CD14-positive monocyte (primary cell): ENCODE measurements at places on chromosomes 6 and 20. TPM values are rescaled to one million over a fixed set of nuclear protein-coding genes. Genes with fewer than 3 reads are reported as not detected.

FAXC gene
- polyA plus RNA-seq, result not detected

- no peak for DNase-seq
These were observed 1.7 kb downstream of the FAM184A start for GRCh38 chr6:119076576-119077390.

CRISP3 gene
- polyA plus RNA-seq, result not detected

DNA sequence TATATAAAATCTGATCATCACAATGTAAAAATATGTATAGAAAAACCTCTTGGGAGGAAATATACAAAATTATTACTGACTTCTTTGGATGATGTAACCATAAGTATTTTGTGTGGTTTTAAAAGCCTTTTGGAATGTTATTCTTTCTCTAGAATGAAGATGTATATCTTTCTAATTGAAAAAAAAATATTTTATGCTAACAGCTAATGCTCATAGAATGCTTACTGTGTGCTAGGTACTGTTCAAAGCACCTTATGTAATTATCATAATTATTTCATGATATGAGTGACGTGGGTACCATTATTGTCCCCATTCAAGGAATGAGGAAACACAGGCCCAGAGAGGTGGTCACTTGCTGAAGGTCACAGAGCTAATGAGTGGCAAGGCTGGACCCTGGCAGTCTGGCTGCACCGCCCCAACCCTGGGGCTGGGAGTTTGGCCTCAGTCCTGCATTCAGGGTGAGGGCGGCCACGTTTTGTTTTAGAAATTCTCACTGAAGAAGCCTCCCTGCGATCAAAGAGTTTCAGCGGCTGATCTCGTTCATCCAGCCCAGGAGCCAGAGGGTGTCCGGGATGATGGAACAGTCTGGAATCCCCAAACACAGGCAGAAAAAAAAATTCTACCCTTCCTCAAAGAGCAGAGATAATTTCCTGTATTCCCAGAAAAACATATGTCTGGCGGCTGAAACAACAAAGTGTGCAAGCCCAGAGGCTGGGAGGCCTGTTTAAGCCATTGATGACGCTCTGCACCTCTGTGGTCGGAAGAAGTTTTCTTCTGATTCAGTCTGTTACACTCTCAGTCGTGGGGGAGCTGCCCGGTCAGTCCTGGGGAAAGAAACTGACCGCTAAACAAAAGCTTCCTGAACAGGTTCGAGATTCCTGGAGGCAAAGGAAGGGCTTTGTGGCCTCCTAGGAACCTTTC lies 37.3 kb downstream of the TFEB start:
- no peak for DNase-seq

SUN5 gene
- polyA plus RNA-seq, result not detected in 2 replicates

GRCh38 chr6:120122401-120122800 lies 772.8 kb upstream of the MAN1A1 start:
- no peak for DNase-seq

COQ3 gene
- polyA plus RNA-seq, result 0.76 and 1.5 TPM in 2 replicates

SPATS1 gene
- not detected for polyA plus RNA-seq

FOXF2 gene
- polyA plus RNA-seq, result not detected

DNA sequence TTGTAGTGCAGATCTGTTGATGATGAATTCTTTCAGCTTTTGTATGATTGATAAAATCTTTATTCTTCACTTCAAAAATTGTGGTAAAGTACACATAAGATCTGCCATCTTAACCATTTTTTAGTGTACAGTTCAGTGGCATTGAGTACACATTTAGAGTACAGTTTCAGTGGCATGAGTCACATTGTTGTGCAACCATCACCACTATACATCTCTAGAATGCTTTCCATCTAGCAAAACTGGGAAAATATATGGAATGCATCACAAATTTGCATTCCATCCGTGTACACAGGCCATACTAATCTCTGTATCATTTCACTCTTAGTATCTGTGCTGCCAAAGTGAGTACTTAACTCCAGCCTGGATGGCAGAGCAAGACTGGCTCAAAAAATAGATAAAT lies 28.7 kb downstream of the SIRPD start:
- DNase-seq, result peak; percentile 63

- no peak for DNase-seq
These were observed 776 bp downstream of the PPIL1 start for GRCh38 chr6:36873612-36874442.

GRCh38 chr6:46507426-46507825 lies 16.2 kb upstream of the RCAN2 start:
- DNase-seq, result no peak

- no peak for DNase-seq
These were observed 347.9 kb upstream of the EYS start for GRCh38 chr6:66054967-66055366.

DNA sequence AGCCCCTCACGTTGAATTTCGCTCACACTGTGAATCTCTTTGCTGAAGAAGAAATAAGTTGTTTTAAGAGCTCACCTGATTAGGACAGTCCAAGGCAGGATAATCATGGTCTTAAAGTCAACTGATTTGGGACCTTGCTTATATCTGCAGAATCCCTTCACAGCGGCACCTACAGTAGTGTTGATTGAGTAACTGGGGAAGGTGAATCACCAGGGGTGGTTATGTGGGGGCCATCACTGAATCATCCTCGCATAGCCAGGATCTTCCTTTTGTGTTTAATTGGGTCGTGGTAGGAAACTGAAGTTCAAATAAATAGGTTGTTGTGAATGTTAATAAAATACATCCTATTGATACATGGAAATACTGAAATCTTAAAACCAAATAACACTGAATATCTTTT lies 20.2 kb upstream of the MICA start:
- DNase-seq, result no peak

DNA sequence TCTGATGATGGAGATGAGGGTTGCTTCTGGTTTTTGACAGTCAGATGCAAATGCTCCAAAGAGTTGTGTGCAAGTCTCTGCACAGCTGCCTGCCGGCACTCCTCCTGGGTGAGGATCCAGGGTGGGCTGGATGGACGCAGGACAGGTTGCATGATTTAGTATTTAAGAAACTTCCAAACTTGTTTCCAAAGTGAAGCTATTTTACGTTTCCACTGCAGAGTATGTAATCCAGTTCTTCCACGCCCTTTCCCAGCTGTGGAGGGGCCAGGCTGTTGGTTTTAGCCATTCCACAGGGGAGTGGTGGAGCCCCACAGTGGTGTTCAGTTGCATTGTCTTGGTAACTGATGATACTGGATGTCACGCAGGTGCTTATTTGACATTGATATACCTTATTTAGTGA lies 157.3 kb downstream of the THBS2 start:
- DNase-seq, result no peak

- DNase-seq, result no peak
These were observed 69.8 kb upstream of the NKX2-2 start for GRCh38 chr20:21583486-21584168.

GRCh38 chr20:63698739-63699465 lies 2.5 kb downstream of the TNFRSF6B start:
- peak; percentile 51 for DNase-seq

DNA sequence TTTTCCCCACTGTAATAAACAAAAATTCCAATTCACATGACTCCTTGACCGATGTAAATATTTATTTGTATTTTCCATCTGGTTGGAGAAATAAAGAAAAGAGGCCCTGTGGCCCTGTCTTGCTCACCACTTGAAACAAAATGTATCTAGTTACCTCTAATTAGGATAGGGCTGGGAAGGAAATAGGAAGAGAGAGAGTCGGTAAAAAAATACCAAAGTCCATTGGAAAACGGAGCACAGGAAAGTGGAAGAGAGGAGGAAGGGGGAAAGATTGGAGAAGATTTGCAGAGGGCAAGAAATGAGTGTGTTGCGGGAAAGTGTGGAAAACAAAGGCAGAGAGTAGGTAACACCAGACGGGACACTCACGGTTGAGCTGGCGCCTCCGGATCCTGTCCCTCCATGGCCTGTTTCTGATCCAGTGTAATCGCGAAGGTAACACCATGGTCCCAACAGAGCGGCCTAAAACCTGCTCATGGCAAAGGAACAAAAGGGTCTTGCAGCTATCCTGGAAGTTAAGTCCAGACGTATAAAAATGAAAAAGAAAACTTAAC lies 105.8 kb upstream of the RIPOR2 start:
- DNase-seq, result no peak

DNA sequence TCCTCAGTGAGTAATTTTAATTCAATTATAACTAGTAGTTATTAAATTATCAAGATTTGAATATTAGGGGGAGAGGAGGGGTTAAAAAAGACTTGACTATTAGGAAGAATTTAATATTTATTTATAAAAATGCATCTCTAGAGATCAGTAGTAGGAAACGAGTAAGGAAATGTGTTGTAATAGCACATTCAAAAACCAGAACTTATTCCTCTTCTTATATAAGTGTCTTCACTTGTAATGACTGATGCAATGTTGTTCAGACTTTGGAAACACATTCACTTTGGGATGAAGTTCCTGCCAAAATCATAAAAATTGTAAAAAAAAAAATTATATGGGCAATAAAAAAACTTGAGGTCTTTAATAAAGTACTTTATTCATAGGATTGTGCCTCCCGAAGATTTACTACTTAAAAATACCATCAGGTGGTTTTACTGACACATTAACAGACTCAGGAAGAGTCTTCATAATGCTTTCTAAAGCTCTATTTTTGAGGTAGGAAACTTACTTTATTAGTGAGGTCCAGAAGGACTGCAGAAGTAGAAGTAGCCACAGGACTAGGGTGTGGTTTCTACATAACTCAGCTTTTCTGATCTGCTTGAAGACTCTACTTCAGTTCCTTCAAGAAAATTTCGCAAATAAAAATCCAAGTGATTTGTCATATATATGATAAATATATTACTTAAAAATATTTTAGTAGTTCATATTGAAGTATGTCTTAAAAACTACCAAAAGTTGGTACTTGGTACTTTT lies 59.8 kb downstream of the CCDC170 start:
- DNase-seq, result peak; percentile 48

GRCh38 chr6:157561929-157562810 lies 181.2 kb downstream of the ZDHHC14 start:
- DNase-seq, result no peak

DNA sequence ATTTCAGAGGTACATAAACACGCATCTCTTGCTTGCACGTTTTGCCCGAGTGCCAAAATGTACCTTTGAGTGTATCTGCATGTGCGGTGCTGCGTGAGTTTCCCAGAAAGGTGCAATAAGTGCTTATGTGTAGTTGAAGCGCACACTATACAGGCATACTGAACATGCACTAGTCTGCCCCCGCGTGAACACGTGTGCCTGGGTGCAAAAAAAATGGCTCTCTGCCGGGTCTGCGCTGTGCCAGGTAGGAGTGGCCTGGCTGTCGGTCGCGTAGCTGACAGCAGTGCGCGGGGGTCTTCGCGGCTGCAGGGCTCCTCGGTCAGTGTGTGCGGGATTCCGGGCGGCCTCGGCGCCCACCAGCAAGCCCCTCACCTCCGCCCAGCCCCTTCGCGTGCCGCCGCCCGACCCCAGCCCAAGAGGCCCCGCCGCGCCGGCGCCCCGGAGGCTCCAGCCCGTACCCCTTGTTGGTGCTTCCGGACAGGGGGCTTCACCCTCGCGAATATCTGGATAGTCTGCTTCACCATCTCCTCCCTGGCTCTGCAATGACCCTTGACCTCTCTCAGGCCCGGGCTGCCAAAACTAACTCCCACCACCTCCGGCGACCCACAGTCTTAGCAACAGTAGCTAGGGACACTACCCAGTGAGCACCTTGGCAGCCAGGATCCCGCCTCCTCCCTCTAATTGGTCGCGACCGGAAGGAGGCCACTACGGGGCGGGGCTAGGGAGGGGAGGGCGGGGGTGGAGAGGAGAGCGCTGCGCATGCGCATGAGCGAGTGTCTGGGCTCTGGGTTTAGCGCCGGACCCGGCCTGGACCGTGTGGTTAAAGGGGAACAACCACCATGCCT lies at the start of gene KIF6:
Gene KIF6, minus strand, starts transcription at position 622 of the 845 bp plus-strand sequence. Its CDS starts 98 bp downstream, at position 524.
- peak; percentile 77 for DNase-seq

ADGRF1 gene
- polyA plus RNA-seq, result 0.03 TPM in 1 of 2 replicates, not detected in the other

ZNF831 gene
- polyA plus RNA-seq, result 0.09 TPM

PET117 gene
- 1.3 and 3.9 TPM in 2 replicates for polyA plus RNA-seq

GRCh38 chr6:35669451-35670045 lies 19.2 kb downstream of the FKBP5 start:
- peak; percentile 17 for DNase-seq

TREML2 gene
- polyA plus RNA-seq, result 0.89 TPM

SYS1 gene
- polyA plus RNA-seq, result 16.8 and 27.3 TPM in 2 replicates

- DNase-seq, result no peak
These were observed 31.0 kb upstream of the SALL4 start for GRCh38 chr20:51833326-51833725.

DNA sequence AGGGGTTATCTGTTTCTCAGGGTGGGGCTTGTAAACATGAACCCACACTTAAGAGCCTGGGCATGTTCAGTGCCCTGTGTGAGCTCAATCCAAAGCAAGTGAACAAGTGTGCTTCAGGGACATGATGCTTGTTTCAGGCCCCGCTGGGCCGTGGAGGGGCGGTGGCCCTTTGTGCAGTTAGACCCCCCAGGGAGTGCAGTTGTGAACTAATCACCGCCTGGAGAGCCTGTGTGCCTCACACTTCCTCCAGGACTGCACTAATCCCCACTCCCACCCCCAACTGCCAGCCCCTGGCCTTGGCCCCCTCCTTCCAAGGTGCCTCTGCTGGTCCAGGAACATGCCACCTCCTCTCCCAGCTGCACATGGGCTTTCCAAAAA lies 58.1 kb downstream of the RREB1 start:
- no peak for DNase-seq

TMEM217 gene
- polyA plus RNA-seq, result not detected

- no peak for DNase-seq
These were observed 16.3 kb downstream of the RPRD1B start for GRCh38 chr20:38049800-38050199.

CGA gene
- polyA plus RNA-seq, result not detected

- no peak for DNase-seq
These were observed 105.5 kb downstream of the PPP1R14C start for GRCh38 chr6:150248300-150248699.

- DNase-seq, result no peak
These were observed 53.2 kb downstream of the FAM8A1 start for GRCh38 chr6:17653198-17653882.

DNA sequence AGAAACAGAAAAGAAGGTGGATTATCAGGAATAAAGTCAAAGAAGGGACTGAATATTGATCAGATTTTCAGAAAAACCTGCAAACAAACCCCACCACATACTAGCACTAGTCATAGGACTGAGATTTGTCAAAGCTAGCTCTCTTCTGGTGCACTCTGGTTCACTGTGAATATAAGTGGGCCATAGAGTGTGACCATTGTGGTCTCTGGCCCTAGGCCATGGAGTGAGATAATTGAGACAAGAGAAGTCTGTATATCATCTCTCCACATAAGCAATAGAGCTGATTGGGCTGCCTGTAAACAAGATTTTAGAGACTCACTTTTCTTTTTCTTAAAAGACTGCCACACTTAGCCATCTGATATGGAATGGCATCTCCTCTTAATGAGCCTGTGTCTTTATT lies 247.2 kb downstream of the LAMA2 start:
- DNase-seq, result no peak

- DNase-seq, result no peak
These were observed 1.0 kb upstream of the ECI2 start for GRCh38 chr6:4136354-4136831.

GRCh38 chr20:32162351-32162750 lies 45.2 kb downstream of the PLAGL2 start:
- no peak for DNase-seq

GRCh38 chr20:43383026-43383795 lies 74.5 kb upstream of the SRSF6 start:
- no peak for DNase-seq
